Activated CD4-positive, alpha-beta T cell treated with anti-CD3 and anti-CD28 coated beads, Interleukin-2, amount 50 U/mL, for 48 hours (primary cell): ENCODE measurements at places on chromosomes 1 and 21.

GRCh38 chr1:111334169-111334568 lies 43.5 kb downstream of the CHIA start:
- DNase-seq = peak; percentile 60

GRCh38 chr1:160618763-160619274 lies 28.0 kb downstream of the SLAMF1 start:
- DNase-seq = peak; percentile 58

GRCh38 chr1:15918962-15919715 lies 56.8 kb downstream of the ZBTB17 start:
- DNase-seq = peak; percentile 78

GRCh38 chr21:21828130-21828529 lies 829.9 kb downstream of the NCAM2 start:
- no peak for DNase-seq

DNA sequence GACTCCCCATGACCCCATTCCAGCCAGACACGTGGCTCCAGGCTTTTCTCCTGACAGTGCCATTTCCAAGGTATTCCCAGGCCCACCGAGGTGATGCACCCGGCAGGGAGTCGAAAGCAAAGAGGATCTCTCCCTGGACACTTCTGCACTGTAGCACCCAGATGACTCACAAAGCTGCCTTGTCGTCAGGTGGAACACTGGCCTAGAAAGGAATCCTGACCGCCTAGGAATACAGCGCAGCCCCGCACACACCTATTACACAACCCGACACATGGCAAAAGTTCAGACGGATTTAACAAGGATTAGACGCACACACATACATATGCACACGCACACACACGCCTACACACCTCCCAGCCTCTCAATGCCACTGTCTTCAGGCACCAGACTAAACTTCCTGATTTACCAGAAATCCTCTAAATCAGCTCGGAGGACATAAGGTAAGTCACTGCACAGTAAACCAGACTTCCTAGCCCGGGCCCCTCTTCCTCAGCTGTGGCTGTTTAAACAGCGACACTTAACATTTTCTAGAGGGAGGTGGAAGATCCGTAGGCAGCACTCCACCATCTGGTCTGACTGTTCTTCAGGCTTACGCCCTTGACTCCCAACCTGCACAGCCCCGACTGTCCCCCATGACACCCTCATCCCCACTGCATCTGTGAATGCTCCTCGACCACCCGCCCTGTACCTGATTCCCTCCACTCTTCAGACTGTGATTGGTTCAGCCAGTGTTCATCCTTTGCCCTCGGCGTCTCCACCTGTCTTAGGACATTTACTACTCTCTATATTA lies 12.7 kb downstream of the FAM89A start:
- no peak for DNase-seq

DNA sequence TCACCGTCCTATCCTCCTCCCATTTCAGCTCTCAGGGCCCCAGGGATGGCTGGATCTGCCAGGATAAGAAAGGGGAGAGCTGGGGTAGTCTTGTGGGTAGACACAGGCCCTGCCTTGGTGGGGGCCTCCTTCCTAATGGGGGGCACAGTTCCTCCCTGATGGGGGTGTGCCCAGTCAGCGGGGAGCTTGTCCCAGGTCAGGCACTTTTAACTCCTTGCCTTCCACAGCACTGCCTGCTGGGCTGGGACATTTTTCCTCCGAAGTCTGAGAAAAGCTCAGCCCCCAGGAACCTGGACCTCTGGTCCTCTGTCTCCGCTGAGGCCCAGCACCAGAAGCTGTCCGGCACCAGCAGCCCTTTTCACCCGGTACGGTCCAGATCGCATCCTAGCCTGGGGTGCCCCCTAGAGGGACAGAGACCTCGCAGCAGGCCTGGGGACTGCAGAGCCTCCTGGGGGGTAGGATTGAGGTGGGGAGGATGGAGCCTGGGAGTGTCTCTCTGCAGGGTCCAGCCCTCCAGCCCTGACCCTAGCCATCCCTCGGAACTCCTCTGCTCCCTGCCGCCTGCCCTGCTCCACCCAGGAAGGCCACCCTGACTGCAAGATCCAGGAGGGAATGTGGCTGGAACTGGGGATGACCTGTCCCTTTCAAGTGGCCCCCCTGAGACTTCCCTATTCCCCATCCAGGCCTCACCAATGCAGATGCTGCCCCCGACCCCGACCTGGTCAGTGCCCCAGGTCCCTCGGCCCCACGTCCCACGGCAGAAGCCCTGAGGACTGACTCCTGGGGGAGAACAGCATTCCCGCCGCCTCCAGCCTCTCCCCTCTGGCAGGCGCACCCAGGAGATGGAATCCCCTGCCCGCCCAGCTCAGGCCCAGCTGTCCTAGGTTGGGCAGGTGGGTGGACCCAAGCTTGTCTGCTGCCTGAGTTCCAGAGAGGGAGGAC lies 12.0 kb downstream of the MIIP start:
- peak; percentile 67 for DNase-seq

DNA sequence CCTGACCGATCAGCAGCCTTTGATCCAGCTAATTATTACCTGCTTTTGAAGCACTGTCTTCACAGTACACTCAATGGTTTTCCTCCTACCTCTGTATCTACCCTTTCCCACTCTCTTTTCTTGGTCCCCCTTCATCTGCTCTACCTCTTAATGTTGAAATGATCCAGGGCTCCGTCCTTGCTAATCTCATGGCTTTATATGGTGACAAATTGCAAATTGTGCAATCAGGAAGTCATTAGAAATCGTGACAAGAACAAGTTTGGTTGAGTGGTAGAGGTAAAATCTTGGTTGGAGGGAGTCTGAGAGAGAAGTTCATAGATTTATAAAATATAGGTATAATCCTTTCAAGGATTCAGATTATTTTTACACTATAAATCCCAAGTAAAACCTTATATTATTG lies 9.6 kb upstream of the CYB5R1 start:
- DNase-seq = no peak

- no peak for DNase-seq
These were observed 5.0 kb downstream of the IGSF21 start for GRCh38 chr1:18112611-18113010.

DNA sequence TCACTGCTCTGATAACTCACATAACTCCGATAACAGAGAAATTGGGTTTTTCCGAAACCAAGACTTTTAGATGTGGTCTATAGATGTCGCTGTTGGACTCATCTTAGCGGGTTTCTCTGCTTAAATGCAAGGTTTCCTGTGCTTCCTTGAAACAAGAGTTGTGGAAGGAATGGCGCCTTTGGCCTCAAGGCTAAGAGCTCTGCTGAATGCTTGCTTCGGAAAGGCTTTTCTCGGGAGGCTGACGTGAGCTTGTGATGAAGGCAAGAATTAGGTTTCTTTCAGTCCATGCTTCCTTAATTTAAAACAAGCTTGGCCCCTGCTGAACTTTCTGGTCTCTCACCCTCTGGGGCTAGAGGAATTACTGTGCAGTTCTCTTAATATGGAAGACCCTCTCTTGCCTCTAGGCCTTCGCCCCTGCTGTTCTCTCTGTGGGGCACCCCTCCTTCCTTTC lies 113.5 kb downstream of the MAP3K21 start:
- no peak for DNase-seq

GRCh38 chr21:41670056-41670805 lies 96.6 kb downstream of the RIPK4 start:
- no peak for DNase-seq

DNA sequence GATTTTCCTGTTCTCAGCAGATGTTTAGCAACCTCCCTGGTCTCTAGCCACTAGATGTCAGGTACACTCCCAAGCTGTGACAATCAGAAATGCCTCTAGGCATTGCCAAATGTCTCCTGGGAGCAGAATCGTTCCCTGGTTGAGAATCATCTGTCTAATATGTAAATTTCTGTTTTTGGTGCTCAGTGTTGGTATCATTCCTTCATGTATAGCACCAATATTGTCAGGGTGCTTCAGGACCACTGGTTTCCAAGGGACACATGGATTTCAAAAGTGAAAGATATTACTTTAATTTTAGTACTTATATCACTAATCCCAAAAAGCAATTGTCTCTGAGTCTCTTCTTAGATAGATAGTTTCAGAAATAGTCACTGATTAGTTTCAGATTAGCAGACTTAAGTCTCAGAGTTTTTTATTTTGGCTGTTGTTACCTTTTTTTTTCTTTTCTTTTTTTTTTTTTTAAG lies 160.1 kb downstream of the PTPRC start:
- DNase-seq = no peak

GRCh38 chr21:37071561-37072273 lies 1.2 kb downstream of the PIGP start:
- DNase-seq = peak; percentile 12

DNA sequence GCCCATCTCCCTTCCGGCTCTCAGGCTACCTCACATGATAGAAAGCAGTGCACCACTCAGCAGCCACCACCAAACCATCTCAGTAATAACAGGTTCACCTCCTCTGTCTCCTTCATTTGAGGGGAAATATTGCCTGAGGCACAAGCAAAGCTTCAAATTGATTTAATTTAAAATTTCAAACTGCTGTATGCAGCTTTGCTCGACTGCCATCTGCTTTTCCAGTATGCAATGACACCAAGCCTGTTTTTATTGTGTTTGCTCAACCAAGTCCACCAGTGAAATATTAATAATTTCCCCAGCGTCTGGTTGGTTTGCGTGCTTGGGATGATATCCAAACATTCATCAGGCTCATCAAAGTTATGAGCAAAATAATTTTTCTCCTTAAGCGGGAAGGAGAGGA lies 552.4 kb upstream of the DAB1 start:
- DNase-seq = no peak

DNA sequence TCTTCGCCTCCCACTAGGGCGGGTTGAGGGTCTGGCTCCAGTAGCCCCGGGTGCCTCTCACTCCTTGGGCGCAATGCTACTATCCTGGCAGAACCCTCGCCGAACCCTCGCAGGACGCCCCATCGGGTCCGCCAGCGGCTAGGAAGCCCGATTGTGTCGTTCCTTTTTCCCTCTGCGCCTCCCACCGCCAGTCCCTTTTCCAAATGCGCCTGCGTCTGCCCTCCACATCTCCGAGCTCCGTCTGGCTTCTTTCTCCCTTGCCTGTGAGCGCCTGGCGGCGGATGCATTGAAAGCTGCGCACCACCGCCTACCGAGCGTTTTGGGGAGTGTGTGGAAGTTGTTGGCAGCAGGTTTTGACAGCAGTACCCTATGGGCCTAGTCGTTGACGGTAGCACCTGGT lies 1.0 kb upstream of the DIRAS3 start:
- no peak for DNase-seq

DNA sequence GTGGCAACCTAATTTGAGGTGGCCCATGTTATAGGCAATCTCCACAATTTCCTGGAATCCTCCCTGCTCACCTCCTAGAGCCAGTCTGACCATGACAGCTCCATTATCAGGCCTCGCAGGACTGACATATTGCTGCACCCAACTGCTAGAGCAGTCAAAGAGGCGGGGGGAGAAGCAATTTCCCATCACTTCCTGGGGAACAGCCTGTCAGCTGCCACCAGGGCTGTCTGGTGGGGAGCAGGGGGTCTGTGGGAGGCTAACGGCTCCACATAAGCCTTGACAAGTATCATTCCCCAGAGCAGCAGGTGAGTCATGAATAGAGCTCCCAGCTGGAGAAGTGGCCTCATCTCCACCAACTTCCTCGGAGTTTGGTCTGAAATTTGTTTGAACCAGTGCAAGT lies 322.9 kb downstream of the MATN1 start:
- no peak for DNase-seq

DNA sequence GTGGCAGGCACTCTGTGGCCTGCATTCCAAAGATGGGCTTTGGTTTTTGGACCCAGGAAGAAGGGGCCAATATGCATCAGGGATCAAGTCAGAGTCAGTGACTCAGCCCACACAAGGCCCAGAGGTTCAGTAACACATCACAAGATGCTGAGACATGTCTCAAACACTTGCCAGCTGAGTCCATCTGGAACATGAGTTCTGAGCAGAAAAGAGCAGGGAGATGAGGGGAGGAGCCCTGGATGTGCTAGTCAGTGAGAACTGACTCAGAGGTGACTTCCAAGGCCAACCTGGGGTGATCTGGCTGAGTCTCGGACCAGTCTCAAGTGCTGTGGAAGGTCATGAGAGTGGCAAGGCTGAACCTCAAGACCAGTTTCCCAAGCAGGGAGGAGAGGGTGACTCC lies 150.1 kb downstream of the CDC7 start:
- no peak for DNase-seq

- DNase-seq = no peak
These were observed 1176.5 kb downstream of the NCAM2 start for GRCh38 chr21:22174746-22175145.

DNA sequence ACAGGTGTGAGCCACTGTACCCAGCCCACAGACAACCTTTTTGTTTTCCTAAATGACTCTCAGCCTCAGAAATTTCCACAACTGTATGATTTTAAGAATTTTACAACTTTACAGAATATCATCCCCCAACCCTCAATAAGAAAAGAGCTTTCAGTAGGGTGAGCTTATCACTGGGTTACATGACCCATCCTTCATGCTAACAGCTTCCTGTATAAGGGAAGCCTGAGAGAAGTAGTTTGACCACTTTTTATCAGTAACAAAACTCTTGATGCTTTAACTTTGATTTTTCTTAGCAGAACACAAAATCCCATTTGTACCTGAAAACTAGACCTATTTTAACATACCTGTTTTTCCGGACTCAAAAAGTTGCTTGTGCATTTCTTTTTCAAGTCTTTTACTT lies 9.7 kb upstream of the MYBPHL start:
- DNase-seq = no peak

DNA sequence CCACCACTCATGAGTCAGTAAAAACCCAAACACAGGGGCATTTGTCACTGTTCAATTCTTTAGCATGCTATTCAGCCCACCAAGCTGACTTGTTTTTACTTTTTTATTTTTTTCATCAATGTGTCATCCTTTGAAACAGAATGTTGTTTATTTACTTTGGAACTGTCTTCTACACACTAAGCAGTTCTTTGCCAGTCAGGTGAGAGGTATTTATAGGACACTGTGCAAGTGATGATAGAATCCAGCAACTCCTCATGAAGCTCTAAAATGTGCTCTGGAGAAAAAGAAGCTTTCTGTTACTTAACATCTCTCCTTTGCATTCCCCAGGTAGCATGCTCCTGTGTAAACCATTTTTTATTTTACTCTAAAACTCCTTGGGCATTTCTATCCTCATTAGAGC lies 582.0 kb upstream of the TMPRSS15 start:
- DNase-seq = no peak

DNA sequence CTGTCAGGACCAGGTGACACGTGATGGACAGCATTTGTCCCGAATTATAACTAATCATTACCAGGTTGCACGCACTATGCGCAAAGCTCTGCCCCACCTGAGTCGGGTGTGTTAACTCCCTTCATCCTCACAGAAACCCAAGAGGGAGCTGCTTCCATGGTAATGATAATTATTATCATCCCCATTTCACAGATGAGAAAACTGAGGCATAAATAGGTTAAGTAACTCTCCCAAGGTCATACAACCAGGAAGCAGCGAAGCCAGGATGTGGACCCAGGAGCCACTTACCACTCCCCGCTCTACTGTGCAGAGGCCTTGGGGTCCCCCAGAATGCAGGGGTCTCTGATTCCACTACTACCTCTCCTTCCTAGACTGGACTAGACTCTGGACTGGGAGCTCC lies 76.7 kb upstream of the TARDBP start:
- DNase-seq = no peak

GRCh38 chr1:92877081-92877711 lies 45.4 kb downstream of the RPL5 start:
- no peak for DNase-seq

- DNase-seq = no peak
These were observed 81.0 kb downstream of the MAN1C1 start for GRCh38 chr1:25697435-25698217.
